Frontal cortex (tissue), 4 donors: ENCODE measurements at places on chromosomes 12 and 14. TPM values are rescaled to one million over a fixed set of nuclear protein-coding genes. Genes with fewer than 3 reads are reported as not detected.
A peak's percentile ranks its signal among the peaks of the same experiment; 100 is the strongest.

MGP gene
- 2.0 TPM for total RNA-seq

HPD gene
- not detected for total RNA-seq

DNA sequence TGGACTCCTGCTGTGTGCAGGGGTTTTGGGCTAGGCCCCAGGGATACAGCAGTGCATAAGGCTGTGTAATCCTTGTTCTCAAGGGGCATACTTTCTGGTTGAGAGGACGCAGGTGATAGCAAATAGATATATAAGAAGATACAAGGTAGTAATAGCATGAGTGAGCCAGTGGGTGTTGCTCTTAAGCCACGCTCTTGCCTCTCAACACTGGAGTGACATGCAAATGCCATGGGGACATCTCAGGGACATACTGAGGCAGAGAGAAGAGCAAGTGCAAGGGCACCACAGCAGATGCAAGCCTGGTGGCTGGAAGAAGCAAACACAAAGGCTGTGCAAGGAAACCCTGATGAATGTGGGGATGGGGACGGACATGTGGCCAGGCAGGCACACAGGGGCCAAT is 223.3 kb downstream of the CHST11 start:
- no peak for DNase-seq

GRCh38 chr12:111766608-111767361 is at the start of gene ALDH2:
ALDH2 (plus strand) TSS chr12:111766933; CDS start chr12:111766983, 50 bp downstream.
- peak; percentile 94 for DNase-seq

GRCh38 chr14:65336191-65336591 is 76.3 kb upstream of the FUT8 start:
- no peak for DNase-seq

HDAC7 gene
- 4.9 TPM for total RNA-seq

DBX2 gene
- total RNA-seq = 2.9 TPM

CLEC2A gene
- total RNA-seq = not detected

PARPBP gene
- total RNA-seq = 6.5 TPM

- DNase-seq = no peak
These were observed 160.4 kb upstream of the PWP1 start for GRCh38 chr12:107525063-107525718.

- no peak for DNase-seq
These were observed 220.6 kb upstream of the RGS6 start for GRCh38 chr14:71711619-71712018.

DNA sequence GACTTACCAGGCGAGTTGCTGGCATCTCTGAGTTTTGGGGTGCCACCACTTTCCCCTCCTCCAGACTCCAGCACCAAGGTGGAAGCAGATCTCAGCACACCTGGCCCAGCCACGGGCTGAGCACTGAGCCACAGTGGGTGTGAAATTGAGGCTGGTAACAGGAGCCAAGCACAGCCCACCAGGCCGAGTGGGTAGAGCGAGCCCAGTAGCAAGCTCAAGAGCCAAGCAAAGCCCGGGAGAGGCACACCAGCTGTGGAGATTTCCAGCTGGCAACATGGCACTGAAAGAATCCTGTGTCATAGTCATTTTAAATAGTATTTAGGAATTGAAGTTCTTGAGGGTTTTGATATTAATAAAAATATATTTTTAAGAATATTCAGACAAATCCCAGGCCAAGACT is 596.2 kb upstream of the TMEM132C start:
- no peak for DNase-seq

PLA2G1B gene
- not detected for total RNA-seq

TEX52 gene
- not detected for total RNA-seq
